Panc1 (cell line): ENCODE measurements at places on chromosomes 6 and 20. TPM values are rescaled to one million over a fixed set of nuclear protein-coding genes. Genes with fewer than 3 reads are reported as not detected.

DNA sequence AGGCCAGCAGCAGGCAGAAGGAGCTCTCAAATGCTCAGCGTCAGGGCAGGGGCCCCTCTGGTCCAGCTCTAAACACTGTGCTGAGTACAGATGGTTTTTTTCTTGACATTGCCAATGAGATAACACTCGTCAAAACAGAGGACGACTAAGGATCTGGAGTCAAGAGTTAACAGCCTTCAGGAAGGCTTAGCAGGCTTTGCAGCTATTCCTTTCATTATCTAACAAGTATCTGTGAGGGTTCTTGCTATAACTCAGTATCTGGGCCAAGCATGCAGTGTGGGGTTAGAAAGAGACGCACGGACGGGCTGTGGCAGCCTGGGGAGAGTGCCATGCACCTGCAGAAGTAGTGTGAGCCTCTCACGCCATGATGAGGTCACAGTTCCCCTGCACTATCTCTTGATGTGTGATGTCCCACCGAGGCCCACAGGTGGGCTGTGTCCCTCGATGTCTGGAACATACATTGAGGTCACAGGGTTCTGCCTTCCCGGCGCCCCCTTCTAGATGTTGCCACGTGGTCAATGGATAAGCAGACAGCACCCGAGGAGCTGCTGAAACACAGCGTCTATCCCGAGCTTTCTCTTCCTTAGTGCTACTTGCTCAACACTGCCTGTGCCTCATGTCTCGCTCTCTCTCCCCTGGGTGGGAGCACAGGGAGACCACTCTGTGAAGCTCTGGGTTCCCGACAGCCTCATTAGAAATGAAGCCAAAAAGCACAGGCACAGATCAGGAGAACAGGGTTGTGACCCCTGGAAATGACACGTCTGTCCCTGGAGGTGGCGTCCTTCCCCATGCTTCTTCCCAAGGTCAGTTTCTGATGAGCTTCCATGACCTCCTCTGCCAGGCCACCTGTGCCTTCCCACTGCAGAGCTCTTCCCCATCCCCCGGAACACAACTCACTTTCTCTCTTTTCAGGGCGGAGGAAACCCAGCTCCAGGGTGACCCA is 85.5 kb upstream of the RPS6KA2 start:
- no peaks in the 10 kb centered on the region for H3K27me3 ChIP-seq
- H3K36me3 ChIP-seq, result no peaks in the 10 kb centered on the region
- no peak overlapping the region for H3K4me3 ChIP-seq

DNA sequence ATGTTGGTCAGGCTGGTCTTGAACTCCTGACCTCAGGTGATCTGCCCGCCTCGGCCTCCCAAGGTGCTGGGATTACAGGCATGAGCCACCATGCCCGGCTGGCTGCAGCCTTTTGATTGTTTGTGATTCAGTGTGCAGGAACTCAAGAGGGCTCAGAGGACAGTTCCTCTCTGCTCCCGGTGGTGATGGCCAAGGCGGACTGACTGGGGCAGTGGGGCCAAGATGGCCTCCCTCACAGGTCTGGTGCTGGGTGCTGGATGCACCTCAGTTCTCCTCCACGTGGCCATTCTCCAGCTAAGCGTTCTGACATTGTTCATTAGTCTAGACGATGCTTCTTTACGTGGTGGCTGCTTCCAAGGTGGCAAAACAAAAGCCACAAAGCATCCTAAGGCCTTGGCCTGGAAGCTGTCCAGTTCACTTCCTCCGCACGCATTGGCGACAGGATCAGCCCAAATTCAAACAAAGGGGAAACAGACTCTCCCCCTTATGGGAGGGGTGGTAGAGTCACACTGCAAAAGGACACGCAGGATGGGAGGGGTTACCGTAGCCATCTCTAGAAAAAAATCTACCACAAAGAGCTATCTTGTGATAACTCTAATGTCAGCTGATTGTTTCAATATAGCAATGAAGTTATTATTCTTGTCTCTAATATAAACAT is 146.9 kb downstream of the FOXC1 start:
- H3K27ac ChIP-seq, result no peak overlapping the region
- H3K4me1 ChIP-seq, result no peaks in the 10 kb centered on the region
- no peak for DNase-seq
- no peaks in the 10 kb centered on the region for H3K27me3 ChIP-seq

- no peak overlapping the region for H3K27ac ChIP-seq
- H3K36me3 ChIP-seq, result no peaks in the 10 kb centered on the region
- DNase-seq, result no peak
Measured at GRCh38 chr6:146433881-146434731, 109.5 kb upstream of the RAB32 start.

Gene PACRG
- 0.59 TPM for total RNA-seq
